Anterior cingulate cortex (tissue), 58 donors: ENCODE measurements at places on chromosomes 5 and 9.

- no peak for DNase-seq
Measured at GRCh38 chr5:118552146-118552545, 436.2 kb downstream of the DTWD2 start.

- DNase-seq, result no peak
Measured at GRCh38 chr5:14687023-14687665, 22.6 kb downstream of the OTULIN start.

DNA sequence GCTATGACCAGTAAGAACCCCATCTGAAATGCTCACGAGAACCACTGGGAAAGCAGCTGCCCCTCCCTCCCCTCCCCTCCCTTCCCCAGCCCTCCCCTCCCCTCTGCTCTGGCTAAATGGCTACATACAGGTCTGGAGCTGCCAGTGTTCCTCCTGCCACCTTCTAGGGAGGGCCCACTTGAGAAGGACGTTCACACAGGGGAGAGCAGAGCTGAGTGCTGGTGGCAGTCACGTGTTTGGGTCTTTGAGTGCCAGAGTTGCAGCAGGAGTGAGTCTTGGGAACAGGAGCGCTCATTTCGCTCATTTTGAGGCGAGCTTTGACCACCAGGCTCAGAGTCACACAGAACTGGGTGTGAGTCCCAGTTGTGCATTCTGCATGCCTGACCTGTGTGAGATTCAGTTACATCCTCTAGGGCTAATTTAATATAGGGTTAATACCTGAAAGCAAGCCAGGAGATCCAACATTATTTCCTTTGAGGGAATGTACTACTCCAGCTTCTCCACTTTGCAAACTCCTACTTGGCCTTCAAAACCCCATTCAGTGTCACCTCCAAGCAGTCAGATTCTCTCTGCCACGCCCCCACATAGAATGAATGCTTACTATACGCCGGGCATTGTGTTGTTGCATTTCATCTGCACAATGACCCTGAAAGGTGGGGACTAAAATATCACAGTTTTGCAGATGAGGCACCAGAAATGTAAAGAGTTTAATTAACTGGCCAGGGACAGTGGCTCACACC is 25.1 kb downstream of the CPLX2 start:
- no peak for DNase-seq

- DNase-seq, result no peak
Measured at GRCh38 chr5:126430631-126431030, 7.4 kb downstream of the GRAMD2B start.

DNA sequence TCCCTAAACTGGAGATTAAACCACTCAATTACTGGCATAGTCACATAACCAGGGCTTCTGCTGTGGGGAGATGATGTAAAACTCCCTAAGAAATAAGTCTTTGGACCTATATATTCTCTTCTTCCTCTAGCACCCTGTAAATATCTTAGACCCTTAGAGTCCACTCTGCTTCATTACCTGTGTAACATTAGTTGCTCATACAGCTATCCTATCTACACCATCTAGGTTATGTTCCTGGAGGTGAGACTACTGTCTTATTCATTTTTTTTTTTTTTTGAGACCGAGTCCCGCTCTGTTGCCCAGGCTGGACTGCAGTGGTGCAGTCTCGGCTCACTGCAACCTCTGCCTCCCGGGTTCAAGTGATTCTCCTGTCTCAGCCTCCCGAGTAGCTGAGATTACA is 9.6 kb upstream of the TICAM2 start:
- no peak for DNase-seq

- DNase-seq, result no peak
Measured at GRCh38 chr5:55913466-55914413, 62.6 kb downstream of the IL31RA start.

DNA sequence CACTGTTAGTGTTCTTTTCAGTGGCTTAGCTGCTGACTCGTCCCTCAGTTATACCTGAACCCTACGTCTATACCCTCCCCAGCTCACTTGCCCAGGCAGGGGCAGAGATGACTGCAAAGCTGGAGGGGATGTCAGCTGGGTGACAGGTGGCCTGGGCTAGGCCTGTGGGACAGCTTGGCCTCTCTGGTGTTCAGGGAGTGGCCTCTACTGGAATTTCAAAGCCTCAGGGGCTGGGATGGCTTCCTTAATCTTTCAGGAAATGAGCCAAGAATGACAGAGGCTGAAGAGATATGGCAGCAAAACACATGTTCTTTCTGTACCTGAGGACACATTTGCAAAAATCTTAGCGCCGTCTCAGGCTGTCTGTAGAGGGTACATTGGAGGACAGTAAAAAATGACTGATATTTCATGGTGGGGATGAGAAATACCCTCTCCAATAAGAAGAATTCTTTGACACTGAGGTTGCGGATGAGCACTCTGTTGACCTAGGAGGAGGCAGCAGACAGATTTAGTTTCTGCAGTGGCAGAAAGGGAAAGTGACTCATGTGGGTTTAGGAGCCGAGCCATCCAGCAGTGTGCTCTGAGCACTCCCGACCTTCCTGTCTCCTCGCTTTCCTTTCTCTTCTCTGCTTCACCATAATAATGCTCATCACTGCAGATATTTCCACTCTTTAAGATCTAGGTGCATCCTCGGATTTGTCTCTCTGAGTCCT is 54.4 kb downstream of the ENTREP1 start:
- no peak for DNase-seq

- DNase-seq, result no peak
Measured at GRCh38 chr9:75432386-75432785, 344.1 kb downstream of the OSTF1 start.

DNA sequence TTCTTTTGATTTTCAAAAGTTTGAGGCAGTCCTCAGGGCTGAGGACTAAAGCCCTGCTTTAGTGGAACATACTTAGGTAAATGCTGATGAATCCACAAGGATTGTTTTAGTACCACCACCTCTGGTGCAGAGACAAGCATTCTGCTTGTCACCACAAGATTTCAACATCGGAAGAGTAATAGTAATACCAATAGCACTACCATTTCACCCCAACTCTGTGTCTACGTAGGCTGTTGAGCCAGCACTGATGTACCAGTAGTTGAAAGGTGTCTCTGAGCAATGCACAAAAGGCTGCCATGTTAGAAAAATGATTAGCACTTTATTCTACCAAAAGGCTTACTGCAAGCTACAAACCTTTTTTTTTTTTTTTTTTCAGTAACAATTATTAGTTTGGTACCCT is 213.2 kb upstream of the SLC24A2 start:
- no peak for DNase-seq

- no peak for DNase-seq
Measured at GRCh38 chr5:38541174-38541725, 15.2 kb downstream of the LIFR start.

- DNase-seq, result no peak
Measured at GRCh38 chr5:110625376-110625999, 101.0 kb downstream of the TMEM232 start.

GRCh38 chr5:170262061-170263045 is 29.6 kb downstream of the C5orf58 start:
- DNase-seq, result no peak

DNA sequence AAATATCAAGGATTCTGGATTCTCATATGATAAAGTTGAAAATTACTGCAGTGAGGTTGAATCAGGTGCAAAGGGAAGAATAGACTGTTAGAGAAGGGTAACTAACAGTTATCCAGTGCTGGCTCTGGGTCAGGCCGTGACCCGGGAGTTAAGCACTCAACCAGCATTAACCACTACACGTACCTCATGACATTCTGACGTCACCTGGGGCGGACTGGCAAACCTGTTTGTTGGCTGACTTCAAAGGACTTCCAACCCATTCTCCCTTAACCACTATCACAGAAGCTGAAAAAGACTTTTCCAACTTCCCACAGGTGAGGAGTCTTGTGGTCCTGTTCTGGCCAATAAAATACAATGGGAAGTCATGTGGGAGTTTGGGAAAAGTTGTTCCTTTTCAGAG is 268.9 kb downstream of the ENC1 start:
- DNase-seq, result no peak

DNA sequence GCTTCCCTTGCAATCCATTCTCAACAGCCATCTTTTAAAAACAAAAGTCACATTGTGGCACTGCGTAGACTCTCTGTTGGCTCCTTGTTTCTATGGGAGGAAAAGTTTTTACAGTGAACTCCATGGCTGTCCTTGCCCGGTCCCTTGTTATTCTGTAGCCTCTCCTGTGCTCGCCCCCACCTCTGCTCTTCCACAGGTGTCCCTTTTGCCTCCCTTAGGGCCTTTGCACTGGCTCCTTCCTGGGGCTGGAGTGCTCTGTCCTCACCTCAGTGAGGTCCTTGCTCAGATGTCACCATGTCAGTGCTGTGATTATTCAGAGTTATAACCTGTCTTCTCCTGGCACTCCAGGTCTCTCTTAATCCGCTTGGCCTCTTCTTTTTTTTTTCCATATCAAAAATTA is 308.8 kb downstream of the DOCK8 start:
- no peak for DNase-seq

DNA sequence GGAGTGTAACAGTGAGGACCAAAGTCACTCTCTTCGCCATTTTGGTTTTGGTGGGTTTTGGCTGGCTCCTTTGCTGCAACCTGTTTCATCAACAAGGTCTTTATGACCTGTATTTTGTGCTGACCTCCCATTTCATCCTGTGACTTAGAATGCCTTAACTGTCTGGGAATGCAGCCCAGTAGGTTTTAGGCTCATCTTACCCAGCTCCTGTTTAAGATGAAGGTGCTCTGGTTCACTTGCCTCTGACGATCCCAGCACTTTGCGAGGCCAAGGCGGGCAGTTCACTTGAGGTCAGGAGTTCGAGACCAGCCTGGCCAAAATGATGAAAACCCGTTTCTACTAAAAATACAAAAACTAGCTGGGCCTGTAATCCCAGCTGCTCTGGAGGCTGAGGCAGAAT is 1.8 kb upstream of the CKS2 start:
- DNase-seq, result no peak

- DNase-seq, result no peak
Measured at GRCh38 chr9:81455462-81456219, 233.7 kb downstream of the TLE1 start.

DNA sequence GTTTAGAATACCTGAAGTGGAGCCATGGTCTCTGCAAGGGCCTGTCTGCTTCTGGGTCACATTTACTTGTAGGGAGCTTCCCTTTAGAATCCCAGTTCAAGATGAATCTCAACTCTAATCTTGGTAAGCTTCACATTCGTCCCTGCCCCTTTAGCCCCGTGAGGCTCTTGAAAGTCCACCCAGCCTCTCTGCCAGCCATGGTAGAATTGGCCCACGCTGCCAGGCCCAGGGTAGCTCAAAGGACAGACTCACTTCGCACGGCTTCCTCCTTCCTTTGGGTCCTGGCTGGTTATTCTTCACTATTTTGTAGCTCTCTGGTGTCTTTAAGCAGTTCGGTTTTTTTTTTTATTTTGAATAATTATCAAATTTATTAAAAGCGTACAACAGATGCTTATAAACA is 28.6 kb upstream of the NKX2-5 start:
- DNase-seq, result no peak

DNA sequence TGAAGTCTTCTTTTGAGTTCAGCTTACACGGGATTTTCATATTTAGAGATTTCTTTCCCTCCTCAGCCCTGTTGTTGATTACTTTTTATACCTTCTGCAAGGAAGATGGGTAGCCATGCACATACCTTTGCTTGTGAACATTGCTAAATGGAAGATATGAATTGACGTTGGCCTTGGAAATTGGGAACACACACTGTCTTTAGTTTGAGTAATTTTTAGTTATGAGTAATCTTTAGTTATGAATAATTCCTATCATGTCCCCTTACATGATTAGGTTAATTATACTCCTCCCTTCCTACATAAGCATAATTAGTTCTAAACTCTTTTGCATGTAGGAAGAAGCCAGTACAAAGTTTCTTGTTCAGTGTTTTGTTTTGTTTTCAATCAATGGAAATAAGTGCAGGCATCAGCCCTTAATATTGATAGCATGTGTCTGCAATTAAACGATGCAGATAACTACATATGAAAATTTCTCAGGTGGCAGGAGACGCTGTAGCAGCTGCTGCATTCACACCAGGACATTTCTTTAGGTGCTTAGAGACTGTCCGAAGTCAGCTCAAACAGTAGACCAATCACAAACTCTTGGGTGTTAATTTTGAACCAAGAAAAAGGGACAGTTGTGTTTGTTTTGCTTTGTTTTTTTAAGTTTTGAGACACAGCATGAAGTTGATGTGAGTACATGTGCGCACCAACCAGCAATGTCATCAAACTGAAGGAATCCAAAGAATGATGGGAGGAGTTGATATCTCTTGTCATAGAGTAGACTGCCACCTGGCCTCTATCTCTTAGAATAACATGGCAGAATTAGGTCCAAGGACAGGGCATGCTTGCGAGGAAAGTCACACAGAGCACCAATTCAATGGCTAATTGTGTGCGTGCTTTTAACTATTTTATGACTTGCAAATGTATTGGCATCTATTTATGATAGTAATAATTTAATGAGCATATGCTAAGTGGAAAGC is 51.4 kb downstream of the SMARCA2 start:
- DNase-seq, result no peak

DNA sequence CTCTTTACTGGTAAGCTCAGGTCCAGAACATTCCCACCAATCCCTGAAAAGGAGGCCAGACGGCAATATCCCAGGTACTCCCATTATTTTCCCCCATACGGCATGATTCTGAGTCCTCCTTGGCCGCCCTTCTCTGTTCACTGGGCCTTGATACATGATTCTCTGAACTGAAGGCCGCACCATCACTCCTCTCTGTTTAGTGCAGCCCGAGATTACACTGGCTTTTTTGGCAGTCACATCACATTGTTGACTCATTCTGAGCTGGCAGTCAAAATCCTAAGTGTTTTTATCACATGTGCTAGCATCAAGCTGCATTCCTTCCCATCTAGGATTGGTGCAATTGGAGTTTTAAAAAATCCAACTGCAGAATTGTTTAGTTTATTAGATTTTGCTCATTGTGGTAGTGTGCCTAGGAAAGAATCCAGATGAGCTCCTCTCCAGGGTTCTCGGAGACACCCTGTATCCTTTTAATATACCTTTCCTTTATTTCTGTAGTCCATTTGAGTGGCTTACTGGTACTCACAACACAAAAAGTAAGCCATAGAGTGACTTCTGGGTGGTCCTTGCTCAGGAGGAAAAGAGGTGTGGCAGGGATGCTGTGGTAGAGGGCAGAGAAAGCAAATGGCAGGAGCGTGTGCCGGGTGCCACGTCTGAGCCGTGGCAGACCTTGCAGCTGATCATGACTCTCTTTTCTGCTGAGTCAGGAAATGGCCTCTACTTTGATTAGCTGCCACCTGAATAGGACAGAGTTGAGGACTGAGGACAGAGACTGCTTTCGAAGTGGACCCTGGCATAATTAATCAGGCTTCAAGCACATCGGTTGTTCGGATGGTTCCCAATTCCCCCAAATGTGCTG is 121.1 kb upstream of the IL12B start:
- no peak for DNase-seq

GRCh38 chr5:139949710-139950109 is 93.4 kb downstream of the NRG2 start:
- DNase-seq, result no peak

GRCh38 chr5:119395080-119395836 is 39.4 kb downstream of the TNFAIP8 start:
- DNase-seq, result no peak

GRCh38 chr9:134395002-134395517 is 68.8 kb downstream of the RXRA start:
- no peak for DNase-seq
